ENCODE measurements at places on chromosomes 2 and 18. TPM values are rescaled to one million over a fixed set of nuclear protein-coding genes. Genes with fewer than 3 reads are reported as not detected.
A peak's percentile ranks its signal among the peaks of the same experiment; 100 is the strongest.

DNA sequence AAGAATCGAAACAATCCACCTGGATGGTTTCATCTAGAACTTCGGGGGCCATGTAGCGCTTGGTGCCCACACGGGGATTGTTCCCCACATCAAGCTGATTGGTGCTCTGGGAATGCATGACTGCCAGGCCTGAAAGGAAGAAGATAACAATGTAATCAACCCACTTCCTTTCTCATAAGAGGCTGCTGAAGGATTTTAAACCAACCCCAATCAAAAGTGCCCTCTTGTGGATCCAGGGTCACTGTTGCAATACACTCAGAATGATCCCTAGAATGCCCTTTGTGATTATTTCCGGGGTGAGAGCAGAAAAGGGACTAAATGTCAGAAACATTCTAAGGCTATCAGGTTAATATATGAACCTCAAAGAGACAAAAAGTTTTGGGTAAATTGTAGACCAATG lies 115.2 kb downstream of the ACVR1 start:
- no peaks in the 10 kb centered on the region for H3K27me3 ChIP-seq
- no peak for DNase-seq
- H3K36me3 ChIP-seq: peaks cover 10% of the 10 kb centered on the region
- no peak overlapping the region for H3K27ac ChIP-seq
- no peaks in the 10 kb centered on the region for H3K4me1 ChIP-seq
- H3K4me3 ChIP-seq: no peak overlapping the region

CDH7 gene
- not detected for total RNA-seq

DNA sequence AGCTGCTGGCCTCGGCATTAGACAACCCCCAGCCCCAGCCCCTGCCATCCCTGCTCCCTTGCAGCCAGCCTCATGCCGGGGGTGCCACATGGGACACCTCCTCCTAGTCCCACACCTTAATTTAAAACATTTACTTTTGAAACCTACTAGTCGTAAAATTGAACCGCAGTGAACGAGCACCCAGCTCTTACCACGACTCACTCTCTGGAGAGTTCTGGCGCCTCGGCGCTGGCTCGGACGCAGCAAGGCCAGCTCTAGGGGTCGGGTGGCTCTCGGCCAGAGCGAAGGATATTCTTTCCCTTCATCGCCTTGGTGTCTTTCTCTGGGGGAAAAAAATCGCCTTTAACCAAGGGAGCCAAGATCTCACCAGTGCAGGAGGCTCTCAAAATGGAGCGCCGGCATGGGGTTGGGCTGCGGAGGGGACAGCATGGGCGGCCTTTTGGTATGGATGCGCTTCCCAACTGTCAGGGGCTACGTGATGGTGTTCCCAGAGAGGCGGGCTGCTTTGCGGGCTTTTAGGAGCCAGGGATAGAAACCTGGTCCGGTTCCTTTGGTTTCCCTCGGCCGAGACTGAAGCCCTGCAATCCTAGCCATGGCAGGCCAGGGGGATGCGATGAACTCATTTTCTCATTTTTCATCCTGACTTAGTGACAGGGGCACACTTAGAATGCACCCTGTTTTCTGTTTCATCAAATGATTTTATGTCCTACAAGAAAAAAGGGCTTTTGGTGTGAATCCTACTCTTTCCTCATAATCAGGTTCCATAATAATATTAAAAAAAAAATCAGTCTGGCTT lies 2.0 kb downstream of the HPCAL1 start:
- no peaks in the 10 kb centered on the region for H3K27me3 ChIP-seq
- no peak overlapping the region for H3K27ac ChIP-seq
- DNase-seq: no peak
- H3K4me1 ChIP-seq: peaks cover 49% of the 10 kb centered on the region
- peak overlapping the region; percentile 80 for H3K4me3 ChIP-seq

- H3K4me1 ChIP-seq: no peaks in the 10 kb centered on the region
- H3K4me3 ChIP-seq: no peak overlapping the region
- H3K27ac ChIP-seq: no peak overlapping the region
- no peaks in the 10 kb centered on the region for H3K27me3 ChIP-seq
- DNase-seq: no peak
Measured at GRCh38 chr2:107072150-107072940, 186.4 kb upstream of the ST6GAL2 start.

LOXL3 gene
- 0.76 TPM for total RNA-seq

DNA sequence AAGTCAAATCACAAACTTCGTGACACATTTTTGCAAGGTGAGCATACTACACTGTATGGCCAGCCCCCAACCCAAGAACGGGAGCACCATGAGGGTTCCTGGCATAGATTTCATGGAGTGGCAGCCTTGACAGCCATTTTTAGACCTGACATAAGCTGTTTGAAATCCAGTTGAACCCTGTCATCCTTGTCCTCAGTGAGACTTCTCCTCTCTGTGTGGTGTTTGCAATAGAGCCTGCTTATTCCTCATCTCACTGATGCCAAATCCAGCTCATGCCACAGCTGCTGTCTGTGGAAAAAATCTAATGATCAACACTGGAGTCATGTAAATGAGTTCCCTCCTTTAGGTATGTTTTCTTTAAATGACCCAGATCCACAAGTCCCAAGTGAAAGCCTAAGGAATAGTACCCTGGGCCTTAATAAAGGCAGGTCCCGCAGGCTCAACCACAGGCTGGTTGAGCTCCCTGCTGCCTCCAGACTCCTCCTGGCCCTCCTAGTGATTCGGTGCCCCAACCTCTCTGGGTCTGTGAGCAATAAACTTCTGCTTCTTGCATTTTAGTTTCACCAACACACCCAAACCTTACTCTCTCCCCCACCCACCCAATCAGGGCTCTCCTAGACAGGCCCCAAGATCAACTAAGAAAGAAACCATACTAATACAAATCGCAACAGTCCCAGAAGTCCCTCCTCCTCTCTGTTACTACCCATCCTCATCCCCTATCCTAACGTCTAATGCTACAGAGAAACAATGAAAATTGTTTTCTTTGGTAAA lies 8.4 kb upstream of the CREG2 start:
- H3K27ac ChIP-seq: no peak overlapping the region
- H3K27me3 ChIP-seq: peaks cover 32% of the 10 kb centered on the region
- no peaks in the 10 kb centered on the region for H3K4me1 ChIP-seq
- no peaks in the 10 kb centered on the region for H3K36me3 ChIP-seq
- H3K4me3 ChIP-seq: no peak overlapping the region

RGPD4 gene
- total RNA-seq: not detected

- H3K4me3 ChIP-seq: no peak overlapping the region
- H3K27ac ChIP-seq: no peak overlapping the region
- H3K36me3 ChIP-seq: no peaks in the 10 kb centered on the region
- DNase-seq: no peak
- H3K27me3 ChIP-seq: no peaks in the 10 kb centered on the region
- peaks cover 10% of the 10 kb centered on the region for H3K4me1 ChIP-seq
Measured at GRCh38 chr2:64812285-64812684, 158.6 kb upstream of the SERTAD2 start.

- no peaks in the 10 kb centered on the region for H3K36me3 ChIP-seq
- H3K27me3 ChIP-seq: no peaks in the 10 kb centered on the region
- no peaks in the 10 kb centered on the region for H3K4me1 ChIP-seq
- H3K4me3 ChIP-seq: no peak overlapping the region
Measured at GRCh38 chr2:222105046-222105445, 193.8 kb downstream of the PAX3 start.

GRCh38 chr2:208488686-208489564 lies 82.3 kb downstream of the PTH2R start:
- peaks cover 11% of the 10 kb centered on the region for H3K4me1 ChIP-seq
- peak overlapping the region; percentile 72 for H3K27ac ChIP-seq
- no peaks in the 10 kb centered on the region for H3K36me3 ChIP-seq
- peak; percentile 84 for DNase-seq

DNA sequence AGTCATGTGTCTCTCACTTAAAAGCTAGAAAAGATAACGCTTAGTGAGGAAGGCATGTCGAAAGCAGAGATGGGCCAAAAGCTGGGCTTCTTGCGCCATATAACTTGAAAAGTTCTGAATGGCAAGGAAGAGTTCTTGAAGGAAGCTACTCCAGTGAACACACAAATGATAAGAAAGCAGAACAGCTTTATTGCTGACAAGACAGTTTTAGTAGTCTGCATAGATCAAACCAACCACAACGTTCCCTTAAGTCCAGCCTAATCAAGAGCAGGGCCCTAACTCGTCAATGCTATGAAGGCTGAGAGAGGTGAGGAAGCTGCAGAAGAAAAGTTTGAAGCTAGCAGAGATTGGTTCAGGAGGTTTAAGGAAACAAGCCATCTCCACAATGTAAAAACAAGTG lies 55.7 kb downstream of the GALNT1 start:
- H3K36me3 ChIP-seq: no peaks in the 10 kb centered on the region
- no peaks in the 10 kb centered on the region for H3K27me3 ChIP-seq
- no peaks in the 10 kb centered on the region for H3K4me1 ChIP-seq
- no peak overlapping the region for H3K27ac ChIP-seq

Data from K562 (cell line).